ENCODE measurements at places on chromosomes 4 and X.

- peak; percentile 45 for DNase-seq
These were observed 23.4 kb upstream of the PLCXD1 start for GRCh38 chrX:257681-258289.

- peak; percentile 75 for DNase-seq
These were observed at the start of gene AFF2 for GRCh38 chrX:148500423-148501385. AFF2 (plus strand) TSS chrX:148500617; CDS start chrX:148501098, 481 bp downstream.

- no peak for DNase-seq
These were observed 209.3 kb upstream of the MAOA start for GRCh38 chrX:43446752-43447151.

DNA sequence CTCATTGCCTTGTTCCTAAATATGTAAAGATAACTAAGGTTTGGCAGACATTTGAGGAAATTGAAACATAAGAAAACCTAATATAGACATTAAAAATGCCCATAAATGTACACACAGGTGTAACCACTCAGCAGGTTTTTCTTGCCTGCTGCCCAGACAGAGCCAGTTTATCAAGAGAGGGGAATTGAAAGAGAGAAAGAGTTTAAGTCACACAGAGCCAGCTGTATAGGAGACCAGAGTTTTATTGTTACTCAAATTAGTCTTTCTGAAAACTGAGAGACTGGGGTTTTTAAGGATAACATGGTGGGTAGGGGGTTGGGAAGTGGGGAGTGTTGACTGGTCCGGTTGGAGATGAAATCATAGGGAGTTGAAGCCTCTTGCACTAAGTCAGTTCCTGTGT, 119.0 kb downstream of the CFAP299 start:
- DNase-seq = no peak

DNA sequence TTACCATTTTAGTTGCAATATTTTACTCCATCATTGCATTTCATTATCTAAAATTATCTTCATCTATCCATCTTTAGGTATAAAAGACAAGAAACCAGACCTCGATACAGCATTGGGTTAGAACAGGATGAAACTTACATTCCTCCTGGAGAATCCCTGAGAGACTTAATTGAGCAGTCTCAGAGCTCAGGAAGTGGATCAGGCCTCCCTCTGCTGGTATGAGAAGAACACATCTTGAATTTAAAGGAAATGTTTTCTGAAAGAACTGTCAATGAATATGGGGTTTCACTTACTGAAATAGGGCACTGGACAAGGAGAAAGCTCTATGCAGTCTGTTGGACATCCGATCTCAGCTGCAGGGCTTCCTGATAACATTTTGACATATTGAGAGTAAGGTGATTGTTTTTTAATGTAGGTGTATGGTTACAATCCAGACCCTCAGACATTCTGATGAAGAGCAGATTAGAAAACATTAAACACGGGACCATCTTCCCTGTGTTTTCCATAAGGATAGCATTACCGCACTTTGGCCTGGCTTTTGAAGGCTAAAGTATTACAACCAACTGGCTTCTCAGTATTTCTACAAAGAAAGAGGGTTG, 367.2 kb downstream of the BMPR1B start:
- DNase-seq = peak; percentile 75

Data from endodermal cell (in vitro differentiated cells).